Dorsolateral prefrontal cortex (tissue), 122 donors: ENCODE measurements at places on chromosomes 7 and 10.

DNA sequence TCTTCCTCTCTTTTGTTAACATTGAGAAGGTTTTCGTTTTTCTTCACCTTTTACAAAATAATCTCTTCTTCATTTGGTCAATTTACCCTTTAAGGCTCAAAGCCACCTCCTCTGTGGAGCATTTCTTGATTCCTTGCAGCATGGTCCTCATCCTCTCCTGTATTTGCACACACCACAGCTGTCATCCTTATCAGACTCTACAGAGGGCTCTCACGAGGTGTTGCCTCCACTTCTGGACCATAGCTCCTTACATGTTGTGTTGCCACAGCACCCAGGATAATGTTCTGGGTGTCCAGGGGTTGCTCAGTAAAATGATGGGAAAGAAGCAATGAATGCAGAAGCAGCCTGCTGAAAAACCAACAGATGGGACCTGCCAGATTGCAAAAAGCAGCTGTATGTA, 192.8 kb downstream of the SH2D4B start:
- no peak for DNase-seq

DNA sequence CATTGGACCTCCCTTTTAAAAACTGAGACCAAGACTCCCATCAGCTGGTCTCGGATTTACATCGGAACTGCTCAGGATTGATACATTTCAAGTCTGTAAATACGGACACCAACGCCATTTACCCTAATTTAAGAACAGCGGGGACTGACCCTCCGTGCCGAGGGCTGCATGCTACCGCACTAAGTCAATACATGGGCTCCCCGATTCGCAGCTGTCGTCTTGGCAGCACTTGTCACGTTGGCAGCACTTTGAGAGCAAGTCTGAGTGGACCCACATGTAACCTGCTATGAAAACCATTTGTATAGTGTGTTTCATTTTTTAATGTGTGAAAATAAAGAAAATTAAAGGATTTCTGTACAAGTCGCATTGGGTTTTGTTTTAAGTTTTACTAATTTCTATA, 83.4 kb downstream of the EZH2 start:
- DNase-seq: no peak

- no peak for DNase-seq
These were observed 49.8 kb upstream of the FAM171A1 start for GRCh38 chr10:15420858-15421257.

GRCh38 chr10:103127241-103127640, 65.8 kb downstream of the NT5C2 start:
- no peak for DNase-seq

GRCh38 chr10:43712821-43713584, 64.3 kb upstream of the ZNF32 start:
- DNase-seq: no peak

- no peak for DNase-seq
These were observed 29.8 kb downstream of the C10orf120 start for GRCh38 chr10:122669842-122670241.
